Esophagus mucosa (tissue), 1 donor: ENCODE measurements at places on chromosomes 7 and 10. TPM values are rescaled to one million over a fixed set of nuclear protein-coding genes. Genes with fewer than 3 reads are reported as not detected.

GRCh38 chr10:102975483-102976379 is 57.6 kb downstream of the CNNM2 start:
- ATAC-seq, result no peak

The GPR15LG gene
- total RNA-seq, result 404 TPM

The CUZD1 gene
- total RNA-seq, result 0.24 TPM

DNA sequence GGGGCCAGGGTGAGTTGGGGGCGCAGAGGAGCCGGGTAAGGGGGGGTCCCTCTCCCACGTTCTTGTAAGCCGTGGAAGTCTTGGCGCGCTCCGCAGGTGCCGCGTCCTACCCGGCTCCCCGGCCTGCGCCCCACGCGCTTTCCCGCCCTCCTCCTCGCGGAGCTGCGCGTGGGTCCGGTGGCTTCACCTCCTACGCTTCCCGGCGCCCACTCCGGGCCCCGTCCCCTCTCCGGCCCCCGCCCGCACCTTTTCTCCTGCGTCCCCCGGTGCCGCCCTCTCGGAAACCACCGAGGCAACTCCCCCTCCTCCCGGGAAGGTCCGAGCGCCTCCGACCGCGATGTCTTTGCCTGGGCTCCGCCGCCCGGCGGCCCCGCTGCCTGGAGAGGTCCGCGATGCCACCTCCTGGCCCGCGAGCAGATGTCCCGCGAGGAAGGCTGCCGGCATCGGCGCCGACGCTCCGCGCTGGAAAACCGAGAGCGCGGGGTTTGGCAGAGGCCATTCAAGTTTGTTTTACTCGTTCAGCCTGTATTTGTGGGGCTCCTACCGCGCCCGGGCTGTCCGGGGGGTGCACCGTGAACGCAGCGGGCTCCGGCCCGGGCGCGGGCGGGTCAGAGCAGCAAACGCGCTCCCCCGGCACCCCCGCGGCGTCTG is 2.4 kb upstream of the NKX6-2 start:
- peak; percentile 35 for ATAC-seq

DNA sequence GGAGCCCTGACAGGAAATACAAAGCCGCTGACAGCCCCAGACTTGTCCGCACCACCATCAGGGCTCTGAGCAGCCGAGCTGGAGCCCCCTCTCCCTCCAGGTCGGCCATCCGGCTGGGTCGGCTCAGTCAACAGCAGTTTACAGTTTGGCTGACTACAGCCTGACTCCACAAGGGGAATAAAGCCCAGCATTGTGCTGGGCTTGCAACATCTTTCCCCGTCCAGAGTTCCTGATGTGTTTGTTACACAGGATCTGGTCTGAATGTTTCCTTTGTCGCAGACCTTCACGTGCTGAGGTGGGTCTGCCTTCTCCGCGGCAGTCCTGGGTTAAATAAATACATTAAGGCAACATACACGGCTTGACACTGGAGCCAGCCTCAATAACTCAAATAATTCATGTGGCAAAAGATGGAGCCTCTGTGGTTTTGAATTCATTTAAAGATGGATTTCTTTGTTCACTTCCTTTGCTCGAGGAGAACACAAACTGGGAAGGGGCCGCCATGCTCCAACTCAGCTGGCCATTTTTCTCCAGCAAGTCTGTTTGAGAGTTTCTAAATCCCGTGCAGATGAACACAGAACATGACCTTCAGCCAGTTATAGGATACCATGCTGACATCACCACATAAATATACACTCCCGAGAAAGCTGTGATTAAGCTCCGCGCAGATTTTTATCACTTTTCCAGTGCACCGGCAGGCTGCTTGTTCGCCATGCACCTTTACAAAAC is 192.1 kb downstream of the WDR11 start:
- ATAC-seq, result no peak

GRCh38 chr7:128838109-128838779 is 8.0 kb downstream of the FLNC start:
- no peak for ATAC-seq

- ATAC-seq, result no peak
Measured at GRCh38 chr10:75000748-75001321, 110.6 kb upstream of the SAMD8 start.

DNA sequence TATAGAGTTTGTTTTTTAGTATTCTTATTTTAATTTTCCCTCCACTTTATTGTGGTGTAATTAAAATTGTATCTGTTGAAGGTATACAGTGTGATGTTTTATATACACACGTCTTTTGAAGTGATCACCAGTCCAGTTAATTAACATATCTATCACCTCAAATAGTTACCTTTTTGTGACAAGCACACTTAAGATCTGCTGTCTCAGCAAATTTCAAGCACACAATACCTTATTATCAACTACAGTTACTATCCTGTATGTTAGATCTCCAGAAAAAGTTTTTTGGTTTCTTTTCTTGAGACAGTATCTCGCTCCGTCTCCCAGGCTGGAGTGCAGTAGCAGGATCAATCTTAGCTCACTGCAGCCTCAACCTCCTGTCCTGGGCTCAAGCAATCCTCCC is 8.7 kb downstream of the WIPI2 start:
- ATAC-seq, result no peak

GRCh38 chr7:151709141-151710038 is 167.5 kb downstream of the PRKAG2 start:
- ATAC-seq, result no peak

DNA sequence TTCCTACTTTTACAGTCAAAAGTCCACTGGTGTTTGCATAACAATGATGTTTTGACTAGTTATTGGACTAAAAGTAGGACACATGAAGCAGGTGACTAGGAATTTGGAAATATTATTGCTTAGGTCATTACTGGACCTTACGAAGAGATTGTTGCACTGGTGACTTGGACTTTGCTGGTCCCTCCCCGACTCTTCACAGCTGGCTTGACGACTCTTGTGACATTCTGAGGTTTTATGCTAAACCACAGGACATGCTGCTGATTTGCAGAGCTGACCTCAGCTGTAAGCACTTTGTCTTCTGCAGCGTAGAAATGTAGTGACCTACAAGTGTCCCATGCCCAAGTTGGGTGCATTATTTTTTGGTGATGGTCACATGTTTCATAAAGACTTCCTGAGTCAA is 21.9 kb downstream of the PCBD1 start:
- ATAC-seq, result peak; percentile 69

DNA sequence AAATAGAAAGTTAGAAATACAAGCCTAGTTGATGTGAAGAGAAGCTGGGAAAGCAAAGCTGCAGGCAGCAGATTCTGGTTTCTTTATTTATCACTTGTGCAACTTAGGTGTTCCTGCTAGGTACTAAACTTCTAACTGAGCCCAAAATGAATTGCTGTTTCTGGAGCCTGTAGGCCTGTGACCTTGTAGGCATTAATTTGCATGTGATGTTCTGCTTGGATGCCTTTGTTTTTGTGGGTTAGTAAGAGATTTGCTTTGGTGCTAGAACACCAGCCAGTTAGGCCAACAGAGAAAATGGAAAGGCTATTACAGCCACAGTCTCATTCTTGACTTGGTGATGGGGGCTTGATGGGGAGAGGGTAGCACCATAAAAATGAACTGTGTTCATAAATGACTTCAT is 370.7 kb downstream of the PPP1R3A start:
- ATAC-seq, result no peak

The DNAJC12 gene
- 0.16 TPM for total RNA-seq

GRCh38 chr7:30616318-30616717 is 21.6 kb downstream of the GARS1 start:
- ATAC-seq, result no peak

- ATAC-seq, result no peak
Measured at GRCh38 chr10:125340903-125341302, 180.5 kb upstream of the CTBP2 start.

The ABCB8 gene
- total RNA-seq, result 25.1 TPM

DNA sequence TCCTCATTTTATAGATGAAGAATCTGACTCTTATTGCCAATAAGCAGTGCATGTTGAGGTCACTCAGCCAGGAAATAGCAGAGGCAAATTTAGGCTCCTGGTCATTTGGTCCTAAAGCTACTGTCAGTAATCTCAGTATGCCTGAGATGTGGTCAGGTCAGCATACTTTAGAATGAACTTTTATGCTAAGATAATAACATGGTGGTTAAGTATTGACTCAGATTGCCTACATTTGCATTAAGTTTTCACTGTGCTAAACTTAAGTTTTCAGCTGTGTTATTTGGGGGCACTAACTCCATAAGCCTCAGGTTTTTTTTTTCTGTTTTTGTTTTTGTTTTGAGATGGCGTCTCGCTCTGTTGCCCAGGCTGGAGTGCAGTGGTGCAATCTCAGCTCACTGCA is 35.9 kb upstream of the CCSER2 start:
- no peak for ATAC-seq

DNA sequence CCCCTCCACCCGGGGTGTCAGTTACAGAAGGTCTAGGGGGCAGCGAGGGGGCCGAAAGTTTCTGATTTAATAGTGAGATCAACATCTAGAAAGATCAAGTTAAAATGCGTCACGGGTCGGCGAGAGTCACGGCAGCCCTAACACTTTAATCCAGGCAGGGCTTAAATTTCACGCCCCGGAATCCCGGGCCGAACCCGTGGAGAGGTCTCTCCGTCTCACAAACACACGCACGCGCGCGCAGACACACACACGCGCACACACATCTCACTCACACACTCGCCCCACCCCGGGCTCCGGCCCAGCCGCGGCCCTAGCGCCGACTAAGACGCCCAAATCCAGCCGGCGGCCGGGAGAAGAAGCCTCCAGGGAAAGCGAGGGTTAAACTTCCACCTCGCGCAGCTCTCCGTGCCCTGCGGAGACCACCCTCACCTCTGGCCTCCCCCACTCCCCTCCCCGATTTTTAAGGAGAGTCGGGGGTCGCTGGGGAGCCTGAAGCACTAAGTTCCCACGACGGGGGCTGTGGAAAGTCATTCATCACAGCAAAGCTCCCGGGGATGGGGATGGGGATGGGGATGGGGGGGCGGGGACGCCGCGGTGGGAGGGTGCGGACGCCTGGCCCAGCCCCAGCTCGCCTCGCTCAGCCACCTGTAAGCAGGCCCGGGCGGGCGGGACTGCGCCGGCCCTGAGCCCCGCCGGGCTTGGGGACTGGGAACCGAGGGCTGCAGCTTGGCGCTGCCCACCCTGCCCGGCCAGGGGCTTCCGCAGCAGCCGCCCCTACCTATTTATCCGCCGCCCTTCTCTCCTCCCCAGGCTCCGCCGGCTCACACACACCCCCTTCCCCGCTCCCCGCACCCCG is 1.6 kb downstream of the PDGFA start:
- peak; percentile 20 for ATAC-seq

The VSIR gene
- total RNA-seq, result 45.8 TPM

DNA sequence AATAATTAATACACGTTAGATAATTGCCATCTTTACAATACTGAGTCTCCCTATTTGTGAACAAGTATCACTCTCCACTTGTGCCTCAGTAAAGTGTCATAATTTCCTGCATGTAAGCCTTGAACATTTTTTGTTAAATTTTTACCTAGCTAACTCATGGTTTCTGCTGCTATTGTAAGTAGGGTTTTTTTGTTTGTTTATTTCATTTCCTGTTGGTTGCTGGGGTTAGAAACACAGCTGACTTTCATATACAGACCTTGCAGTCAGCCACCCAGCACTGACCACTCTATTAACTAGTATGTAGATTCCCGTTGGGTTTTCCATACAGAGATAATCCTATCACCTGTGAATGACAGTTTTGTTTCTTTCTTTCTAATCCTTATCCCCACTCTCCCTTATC is 133.3 kb downstream of the MPP7 start:
- no peak for ATAC-seq
